ENCODE measurements at places on chromosomes 2 and 18.

- DNase-seq = no peak
These were observed 6.2 kb upstream of the RBM45 start for GRCh38 chr2:178106053-178106452.

- no peak for DNase-seq
These were observed 1.2 kb upstream of the CHMP1B start for GRCh38 chr18:11849841-11850634.

GRCh38 chr18:62386601-62387000 lies 61.5 kb downstream of the TNFRSF11A start:
- DNase-seq = no peak

DNA sequence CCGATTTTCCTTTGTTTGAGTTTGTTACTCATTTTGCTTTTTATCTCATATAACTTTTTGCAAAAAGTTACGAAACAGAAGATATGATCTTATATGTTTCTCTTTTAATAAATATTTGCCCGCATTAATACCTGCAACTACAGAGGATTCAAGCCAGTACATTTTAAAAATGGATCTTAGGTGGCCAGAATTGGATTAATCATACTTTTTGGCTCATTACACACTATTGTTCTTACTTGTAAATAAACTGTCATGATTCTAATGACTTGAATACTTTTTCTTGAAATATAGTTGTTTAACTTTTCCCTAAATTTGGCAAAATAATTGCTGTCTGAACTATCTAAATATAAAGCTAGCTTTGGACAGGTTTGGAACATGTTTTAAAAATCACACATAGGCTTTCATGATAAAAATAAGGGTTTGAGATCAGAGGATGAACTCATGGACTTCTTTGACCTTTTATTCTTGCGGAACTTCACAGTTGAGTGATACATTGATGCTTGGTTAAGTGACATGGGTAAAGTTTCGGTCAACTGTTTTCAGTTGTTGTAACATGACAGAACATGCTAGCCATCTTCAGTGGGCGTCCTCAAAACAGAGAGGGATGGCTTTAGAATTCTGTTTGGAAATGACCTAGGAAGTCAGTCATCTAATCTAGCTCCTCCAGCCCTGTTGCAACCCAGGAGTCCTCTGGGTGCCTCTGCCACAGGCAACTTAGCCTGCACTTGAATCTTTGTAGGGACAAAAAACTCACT lies 44.5 kb downstream of the LTBP1 start:
- DNase-seq = no peak

DNA sequence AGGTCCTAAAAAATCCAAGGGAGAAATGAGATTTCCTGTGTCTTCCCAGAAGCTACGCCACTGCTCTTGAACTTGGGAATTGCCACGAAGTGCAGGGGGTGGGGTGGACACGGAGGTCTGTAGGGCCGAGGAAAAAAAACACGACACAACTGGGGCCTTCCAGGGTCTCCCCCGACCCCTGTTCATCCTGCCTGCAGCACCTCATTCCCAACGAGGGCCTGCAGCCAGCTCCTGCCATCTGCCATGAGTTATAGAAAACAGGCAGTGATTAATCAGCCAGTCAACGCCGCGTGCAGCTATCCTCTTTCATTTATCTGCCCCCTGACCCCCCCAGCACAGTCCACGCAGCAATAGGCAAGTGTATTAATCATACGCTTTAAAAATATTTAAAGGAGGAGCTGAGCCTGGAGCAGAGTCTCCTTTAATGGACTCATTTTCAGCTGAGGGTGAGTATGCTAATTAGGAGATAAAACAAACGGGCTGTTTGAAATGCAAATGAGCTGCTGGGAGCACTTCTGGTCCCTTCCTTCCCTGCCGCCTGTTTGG lies 209.9 kb downstream of the TFCP2L1 start:
- DNase-seq = no peak

DNA sequence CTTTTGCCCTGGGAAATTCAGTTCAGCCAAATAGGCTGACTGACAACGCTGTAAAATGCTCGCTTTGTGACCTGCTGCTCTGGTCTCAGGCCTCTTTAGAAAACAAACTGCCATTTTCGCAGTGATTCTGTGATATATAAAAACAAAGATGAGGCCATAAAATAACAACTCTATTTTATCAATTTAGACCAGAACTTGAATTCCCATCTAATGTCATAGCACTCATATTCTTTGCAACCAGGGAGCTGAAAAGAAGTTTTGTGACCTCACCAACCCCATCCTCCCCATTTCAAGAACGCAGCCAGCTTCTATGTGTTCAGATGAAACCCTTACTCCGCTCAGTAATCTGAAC lies 40.3 kb downstream of the TCF4 start:
- DNase-seq = no peak

DNA sequence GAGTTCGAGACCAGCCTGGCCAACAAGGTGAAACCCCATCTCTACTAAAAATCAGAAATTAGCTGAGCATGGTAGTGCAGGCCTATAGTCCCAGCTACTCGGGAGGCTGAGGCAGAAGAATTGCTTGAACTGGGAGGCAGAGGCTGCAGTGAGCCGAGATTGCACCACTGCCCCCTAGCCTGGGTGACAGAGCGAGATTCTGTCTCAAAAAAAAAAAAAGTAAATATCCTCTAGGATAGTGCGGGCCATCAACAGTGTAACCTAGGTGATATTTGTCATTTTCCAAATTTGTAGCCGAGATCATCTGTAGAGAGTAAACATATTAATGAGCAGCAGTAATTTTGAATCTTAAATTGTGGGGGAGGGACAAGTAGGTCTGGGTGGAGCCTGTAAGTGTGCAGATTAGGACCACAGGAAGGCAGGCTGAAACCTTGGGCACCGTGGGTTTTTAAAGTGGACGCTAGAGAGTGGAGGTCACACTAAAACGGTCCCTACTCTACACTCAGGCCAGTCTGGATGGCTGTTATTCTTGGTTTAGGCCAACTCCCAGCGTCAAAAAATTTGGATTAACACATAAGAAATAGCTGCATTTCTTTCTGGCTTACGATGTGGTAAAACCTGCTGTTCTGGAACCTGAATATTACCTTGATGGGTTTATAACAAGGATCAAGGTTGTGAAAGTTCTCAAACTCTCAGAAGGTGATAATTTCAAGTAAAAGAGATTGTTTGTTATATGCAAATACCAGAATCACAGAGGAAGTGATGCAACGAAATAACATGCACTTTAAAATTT lies 22.7 kb upstream of the TET3 start:
- DNase-seq = no peak

- DNase-seq = no peak
These were observed 668 bp upstream of the ANKRD12 start for GRCh38 chr18:9135912-9136314.

DNA sequence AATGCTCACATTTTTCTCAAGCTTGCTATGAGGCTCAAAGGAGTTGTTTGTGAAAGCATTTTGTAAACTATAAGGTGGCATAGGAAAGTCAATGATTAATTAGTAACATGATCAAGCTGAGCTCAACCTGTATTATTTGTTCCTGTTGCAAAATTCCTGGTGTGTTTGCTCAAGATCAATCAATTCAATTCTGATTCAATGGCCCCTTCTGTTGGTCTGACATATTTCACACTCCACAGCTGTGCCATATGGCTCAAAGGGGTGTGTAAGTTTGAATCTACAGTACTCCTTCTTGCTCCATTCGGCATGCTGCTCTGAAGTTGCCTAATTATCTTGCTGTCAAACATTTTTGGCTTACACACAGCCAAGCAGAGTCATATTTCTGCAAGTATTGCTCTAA lies 341.6 kb upstream of the LRP1B start:
- no peak for DNase-seq

DNA sequence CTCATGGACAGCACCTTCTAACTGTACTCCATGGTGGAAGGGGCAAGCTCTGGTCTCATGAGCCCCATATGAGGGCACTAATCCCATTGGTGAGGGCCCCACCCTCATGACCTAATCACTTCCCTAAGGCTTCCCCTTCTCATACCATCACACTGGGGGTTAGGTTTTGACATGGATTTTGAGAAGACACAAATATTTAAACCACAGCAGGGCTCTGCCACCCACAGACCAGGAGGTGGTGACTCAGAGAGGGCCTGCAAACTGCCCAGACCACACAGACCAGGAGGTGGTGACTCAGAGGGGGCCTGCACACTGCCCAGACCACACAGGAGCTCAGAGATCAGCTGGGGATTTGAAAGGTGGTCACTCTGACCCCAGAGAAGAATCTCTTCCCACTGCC lies 222.0 kb downstream of the KLHL29 start:
- no peak for DNase-seq

DNA sequence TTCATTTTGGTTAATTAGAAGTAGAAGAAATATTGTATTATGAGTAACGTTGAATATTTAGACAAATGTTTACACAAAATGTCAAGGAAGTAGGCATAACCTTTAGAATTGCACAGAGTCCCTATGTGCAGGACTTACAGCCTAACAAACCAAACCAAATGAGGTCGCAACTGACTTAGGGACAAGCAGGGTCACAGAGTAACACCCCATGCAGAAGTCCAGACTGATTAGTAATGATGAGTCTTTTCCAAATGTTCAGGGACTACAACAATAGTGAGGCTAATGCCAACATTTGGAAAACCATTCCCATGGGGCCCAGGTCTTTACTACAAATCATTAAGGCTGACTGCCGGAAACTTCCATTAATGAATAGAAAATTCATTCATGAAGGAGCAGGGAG lies 452.5 kb upstream of the CHAC2 start:
- no peak for DNase-seq

GRCh38 chr2:189502714-189503113 lies 61.4 kb downstream of the WDR75 start:
- DNase-seq = no peak

DNA sequence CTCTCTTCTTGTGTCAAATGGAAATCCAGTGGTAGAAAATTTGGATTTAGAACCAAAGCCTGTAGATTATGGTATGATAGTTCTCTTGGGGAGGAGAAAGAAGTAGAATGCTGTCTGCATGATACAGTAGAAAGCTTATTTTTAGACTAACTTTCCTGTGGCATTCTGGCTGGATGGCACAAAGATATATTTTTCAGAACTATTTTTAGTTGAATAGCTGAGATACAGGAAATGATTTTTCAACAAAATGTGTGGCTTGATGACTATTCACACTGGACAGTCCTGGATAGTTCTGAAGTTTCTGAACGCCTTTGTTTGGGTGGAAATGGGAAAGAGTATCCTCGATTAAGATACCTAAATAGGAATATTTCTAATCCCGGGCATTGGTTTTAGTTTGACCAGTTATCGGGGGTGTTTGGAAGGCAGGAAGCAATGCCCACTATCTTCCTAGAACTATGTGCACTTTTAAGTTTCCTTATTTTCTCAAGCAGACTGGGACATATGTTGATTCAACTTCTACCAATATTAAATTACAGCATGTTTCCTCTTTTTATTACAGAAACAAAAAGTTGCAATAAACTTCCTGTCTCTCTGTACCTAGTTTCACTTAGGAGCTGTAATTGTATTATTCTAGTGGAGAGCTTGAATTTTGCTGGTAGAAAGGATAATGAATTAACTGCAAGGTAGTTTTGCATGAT lies 32.1 kb downstream of the GDF7 start:
- DNase-seq = no peak

- DNase-seq = no peak
These were observed 143.3 kb downstream of the ZFP36L2 start for GRCh38 chr2:43082903-43083677.

GRCh38 chr2:38201784-38202183 lies 125.8 kb upstream of the CYP1B1 start:
- DNase-seq = no peak

DNA sequence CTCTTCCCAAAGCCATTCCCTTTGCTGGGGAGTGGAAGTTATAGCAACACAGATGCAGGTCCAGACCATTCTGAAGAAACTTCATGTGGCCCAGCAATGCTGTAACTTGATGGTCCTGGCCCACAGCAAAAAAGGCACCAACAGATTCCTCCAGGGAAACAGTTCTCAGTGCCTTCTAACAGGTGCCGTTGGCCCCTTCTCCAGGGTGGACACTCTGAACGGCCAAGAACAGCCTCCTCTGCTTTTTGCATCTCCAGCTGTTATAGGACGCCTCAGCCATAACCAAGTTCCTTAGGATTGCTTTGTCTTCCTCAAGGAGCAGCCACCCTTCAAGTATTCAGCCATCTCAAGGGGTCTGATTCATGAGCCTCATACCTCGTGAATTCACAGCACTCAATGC lies 38.0 kb downstream of the MARCO start:
- DNase-seq = no peak

DNA sequence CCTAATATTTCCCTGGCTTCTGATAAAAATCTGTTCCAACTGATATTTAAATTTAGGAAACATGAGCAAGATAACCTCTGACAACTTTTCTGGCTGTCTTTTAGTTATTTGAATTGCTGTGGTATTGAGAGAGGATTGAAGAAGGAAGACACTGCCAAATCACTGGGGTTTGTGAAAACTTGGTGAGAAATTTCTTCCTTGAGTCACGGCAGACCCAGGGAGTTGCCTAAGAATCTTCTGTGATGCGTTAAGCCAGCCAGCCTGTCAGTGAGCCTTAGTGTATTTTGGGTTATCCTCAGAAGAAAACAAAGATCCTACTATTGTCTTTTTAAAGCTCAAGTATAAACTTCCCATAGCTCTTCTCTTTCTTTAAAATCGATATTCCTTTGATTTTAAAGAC lies 17.5 kb upstream of the DOK6 start:
- DNase-seq = no peak

DNA sequence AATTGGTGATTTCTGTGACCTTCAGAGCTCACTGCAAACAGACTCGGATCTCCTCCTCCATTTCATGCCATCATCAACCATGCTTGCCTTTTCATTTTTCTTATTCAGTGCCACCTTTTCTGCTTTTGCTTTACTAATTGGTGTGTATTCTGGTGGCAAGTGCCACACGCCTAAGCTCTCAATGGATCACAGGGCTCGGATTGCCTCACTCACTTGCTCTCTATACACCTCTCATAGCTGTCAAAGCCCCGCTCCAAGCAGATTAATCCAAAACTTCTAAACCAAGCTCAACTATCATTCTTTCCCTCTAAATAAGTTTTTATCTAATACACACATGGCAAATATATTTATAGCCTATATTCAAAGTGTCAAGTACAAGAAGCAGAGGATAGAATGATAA lies 86.4 kb downstream of the PLEKHM3 start:
- DNase-seq = no peak

- DNase-seq = no peak
These were observed 36.6 kb upstream of the VIT start for GRCh38 chr2:36659872-36660312.

DNA sequence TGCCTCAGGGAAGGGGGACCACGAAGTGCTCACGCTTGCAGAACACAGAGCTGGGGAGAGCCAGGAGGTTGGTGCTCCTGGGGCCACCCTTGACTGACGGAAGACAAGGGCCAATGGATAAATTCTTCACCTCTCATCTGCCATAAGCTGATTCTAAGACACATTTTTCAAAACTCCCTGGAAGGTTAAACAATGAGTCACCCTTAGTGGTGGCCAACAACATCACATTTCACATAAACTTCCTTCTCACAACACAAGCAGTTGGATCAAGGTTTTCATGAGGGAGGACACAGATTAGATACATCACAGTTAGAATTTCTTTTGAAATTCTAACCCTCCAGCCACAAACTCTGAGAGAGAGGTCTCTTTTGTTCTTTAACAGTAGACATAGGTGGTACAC lies 713.6 kb upstream of the POU3F3 start:
- no peak for DNase-seq

Measured in stimulated activated CD4-positive, alpha-beta T cell treated with anti-CD3 and anti-CD28 coated beads, Interleukin-1b, Interleukin-23, amount 100 ng/mL, for 1 hour (primary cell).